NCI-H774 (cell line): ENCODE measurements at places on chromosomes 2 and 18.

GRCh38 chr2:150732064-150732463 is 244.6 kb upstream of the RND3 start:
- DNase-seq, result no peak

DNA sequence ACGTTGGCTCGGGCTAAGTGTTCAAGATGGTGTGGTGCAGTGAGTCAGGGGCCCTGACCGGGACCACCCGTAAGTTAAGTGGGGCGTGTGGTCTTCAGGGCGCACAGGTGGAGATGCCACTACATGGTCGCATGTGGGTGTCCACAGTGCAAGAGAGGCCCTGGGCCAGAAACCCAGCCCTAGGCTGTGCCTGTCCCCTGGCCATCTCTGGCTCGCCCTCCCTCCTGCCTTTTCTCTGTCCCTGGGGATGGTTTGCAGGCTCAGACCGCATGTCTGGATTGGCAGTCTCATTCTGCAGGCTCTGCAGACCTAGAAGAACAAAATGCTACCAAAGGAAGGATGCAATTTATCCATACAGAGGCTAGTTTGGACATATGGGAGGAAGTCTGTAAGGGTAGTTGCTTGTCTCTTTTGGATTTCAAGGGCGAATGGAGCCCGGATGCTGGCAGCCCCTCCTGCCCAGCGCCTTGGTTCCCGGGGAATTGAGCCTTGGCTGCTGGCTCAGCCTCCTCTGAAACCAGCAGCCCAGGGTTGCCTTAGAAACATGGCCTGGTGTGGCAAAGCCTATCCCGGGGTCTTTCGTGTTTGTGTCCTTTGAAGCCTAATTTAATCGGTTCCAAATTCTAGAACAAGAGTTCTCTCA is 417.5 kb upstream of the HS6ST1 start:
- no peak for DNase-seq

GRCh38 chr2:60285626-60286316 is 267.7 kb downstream of the BCL11A start:
- no peak for DNase-seq

- no peak for DNase-seq
Measured at GRCh38 chr2:10775021-10775780, 37.4 kb downstream of the PDIA6 start.

GRCh38 chr18:8231316-8231715 is 377.9 kb upstream of the RAB12 start:
- no peak for DNase-seq

DNA sequence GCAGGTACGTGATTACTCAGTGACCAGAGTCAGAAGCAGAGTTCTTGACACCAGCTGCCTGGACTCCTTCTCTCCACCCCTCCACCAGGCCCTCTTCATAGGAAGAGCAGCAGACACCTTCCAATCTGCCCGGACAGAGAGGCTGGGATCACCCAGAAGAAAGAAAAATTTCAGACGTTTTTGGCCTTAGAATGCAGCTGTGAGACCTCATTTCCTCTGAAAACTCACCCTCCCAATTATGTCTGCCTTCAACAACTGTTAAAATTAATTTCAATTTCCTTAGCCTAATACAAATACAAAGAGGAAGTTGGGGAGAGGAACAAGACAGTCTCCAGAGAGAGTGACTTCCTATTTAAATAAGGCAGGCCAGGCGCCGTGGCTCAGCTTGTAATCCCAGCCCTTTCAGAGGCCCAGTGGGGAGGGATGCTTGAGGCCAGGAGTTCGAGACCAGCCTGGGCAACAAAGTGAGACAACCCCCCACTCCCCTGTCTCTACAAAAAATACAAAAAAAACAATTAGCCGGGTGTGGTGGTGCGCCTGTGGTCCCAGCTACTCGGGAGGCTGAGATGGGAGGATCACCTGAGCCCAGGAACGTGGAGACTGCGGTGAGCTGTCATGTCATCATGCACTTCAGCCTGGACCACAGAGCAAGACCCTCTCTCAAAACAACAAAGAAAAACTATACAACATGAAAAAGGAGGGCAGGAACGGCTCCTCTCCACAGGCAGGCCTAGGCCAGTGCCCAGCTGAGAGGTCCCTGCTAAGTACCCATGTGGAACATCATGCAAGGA is 1.6 kb downstream of the SLC66A2 start:
- DNase-seq, result no peak

DNA sequence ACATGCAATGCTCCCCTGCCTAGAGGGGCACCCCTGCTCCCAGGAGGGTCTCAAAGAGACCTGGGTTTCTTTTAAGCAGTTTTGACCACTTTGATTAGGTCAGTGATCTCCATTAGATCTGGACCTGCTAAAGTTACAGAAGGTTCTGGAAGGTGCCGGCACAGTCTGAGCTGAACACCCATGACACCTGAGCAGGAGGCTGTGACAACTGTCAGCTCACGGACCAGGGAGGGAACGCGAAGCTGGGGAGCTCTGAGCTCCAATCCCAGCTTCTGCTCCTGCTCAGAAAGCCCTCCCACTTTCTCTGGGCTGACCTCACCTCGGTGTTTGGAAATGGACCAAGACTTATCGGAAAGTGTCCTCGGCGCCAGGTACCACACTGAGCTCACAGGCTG is 113.8 kb downstream of the NFATC1 start:
- DNase-seq, result no peak

GRCh38 chr2:214536625-214537024 is 125.8 kb downstream of the VWC2L start:
- DNase-seq, result no peak

DNA sequence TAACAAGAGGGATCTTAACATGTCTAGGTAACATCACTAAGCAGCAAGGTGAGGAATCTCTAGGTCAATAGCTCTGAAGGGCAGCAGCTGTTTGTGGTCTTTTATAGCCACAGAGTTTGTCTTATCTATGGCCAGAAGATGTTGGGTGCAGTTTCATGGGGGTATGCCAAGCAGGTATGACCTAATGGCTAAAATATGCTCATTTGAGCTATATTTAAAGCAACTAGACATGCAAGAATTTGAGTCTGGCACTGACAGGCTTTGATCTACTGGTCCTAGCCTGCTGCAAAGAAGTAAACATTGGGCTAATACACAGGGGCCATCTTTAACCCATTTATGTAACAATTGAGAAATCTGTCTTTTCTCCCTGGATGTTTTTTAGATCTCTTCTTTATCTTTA is 13.9 kb upstream of the UGP2 start:
- no peak for DNase-seq

DNA sequence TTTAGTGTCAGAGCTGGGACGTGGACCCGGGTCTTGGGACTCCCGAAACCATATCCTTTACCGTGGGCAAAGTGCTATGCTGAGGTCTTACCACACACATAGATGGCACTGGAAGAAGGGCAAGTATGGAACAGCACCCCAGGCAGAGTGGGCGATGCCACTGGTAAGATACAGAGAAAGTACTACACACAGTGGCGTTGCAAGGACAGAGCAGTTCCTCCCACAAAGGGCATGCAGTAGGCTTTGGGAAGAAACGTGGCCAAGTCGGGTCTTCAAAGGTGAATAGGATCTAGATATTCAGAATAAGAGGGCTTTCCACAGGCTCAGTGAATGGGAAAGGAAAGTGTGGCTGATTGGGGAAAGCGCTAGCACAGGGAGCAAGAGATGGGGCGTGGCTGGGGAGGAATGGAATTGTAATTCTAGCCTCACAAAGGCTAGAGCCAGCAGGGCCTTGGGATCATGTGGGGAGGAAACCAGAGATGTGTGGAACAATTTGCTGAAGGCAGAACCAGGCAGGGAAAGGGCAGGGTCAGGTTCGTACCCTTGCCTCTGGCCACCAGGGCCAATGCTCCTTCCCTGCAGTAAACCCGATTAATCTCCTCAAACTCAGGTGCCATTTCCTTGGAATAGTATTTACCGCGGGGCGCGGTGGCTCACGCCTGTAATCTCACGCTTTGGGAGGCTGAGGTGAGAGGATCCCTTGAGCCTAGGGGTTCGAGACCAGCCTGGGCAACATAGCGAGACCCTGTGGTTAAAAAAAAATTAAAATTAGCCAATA is 36.0 kb downstream of the PCBP1 start:
- no peak for DNase-seq

- no peak for DNase-seq
Measured at GRCh38 chr2:25479761-25480160, 138.0 kb upstream of the DNMT3A start.

GRCh38 chr2:178506101-178506500 is 25.8 kb downstream of the PLEKHA3 start:
- DNase-seq, result no peak

DNA sequence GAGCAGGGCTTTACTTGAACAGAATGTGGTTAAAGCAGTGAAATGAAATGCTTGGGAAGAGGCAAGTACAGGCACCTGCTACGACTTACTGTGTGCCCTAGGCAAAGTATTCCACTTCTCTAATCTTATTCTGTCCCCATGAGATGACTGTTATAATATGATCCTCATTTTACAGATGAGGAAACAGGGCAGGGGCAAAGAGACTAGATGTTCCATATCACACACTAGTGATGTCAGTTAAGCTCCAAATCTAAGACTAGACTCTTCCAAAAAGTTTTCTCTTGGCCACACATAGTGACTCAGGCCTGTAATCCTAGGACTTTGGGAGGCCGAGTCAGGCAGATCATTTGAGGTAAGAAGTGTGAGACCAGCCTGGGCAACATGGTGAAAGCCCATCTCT is 235.0 kb downstream of the SETBP1 start:
- no peak for DNase-seq

DNA sequence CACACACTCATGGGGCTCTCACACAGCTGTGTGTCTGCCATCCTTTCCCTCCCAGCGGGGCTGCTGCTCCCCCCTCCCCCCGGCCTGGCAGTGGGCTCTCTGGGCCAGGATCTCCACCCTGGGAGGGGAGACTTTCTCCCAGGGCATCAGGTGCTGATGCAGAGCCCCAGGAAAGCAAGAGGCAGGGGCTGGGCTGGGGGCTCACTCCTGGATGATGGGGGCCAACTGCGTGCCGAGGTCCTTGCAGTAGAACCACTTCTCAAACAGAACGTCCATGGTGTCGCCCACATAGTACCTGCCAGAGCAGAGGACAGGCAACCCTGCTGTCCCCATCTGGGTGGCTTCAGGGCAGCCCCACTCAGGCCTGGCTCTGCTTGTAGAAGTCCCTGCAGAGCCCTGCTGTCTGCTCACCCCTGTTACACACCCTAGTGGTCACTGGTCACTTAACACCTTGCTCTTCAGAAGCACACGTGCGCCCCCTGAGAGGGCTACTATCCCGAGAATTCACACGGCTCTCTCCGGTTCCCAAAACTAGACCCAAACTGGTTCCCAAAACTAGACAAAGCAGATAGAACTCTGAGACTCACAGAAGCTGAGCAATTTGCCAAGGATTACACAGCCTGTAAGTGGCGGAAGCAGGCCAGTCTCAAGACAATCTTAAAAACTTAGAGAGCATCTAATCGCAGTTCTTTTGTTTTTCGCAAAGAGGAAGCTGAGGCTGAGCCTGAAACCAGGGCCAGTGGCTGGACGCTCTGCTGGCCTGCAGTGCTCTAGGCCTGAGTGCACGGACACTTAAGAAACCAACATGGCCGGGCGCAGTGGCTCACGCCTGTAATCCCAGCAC is 6.6 kb upstream of the OXER1 start:
- DNase-seq, result no peak

DNA sequence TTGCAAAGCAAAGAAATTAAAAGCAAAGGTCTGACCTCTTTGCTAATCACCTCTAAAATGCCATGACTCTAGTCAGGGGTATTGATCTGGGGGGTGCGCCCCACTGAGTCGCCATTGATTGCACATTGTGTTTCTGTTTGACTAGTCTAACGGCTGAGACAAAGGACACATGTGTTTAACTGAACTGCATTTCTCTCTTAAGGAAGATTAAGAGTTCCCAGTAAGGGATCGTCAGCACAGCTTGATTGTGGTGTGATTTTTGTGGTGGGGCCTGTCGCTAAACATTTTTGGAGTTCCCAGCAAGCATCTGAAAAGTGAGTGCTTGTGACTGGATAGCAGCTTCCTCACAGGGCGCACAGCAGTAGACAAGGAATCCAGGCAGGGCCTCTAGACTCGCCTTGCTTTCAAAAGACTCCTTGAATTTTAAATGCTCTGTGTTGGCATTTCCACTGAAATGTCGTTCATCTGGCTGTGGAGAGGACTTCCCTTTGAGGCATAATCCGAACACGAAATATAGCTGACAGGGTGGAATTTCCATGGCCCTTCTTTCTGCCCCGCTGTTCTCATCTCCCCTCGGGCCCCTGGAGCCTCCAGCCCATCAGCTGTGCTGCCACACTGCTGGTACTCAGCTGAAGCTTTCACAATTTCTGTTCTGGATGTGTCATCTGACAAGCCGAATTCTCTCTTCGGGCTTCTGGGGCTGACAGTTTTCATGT is 126.3 kb downstream of the FAM168B start:
- DNase-seq, result no peak

GRCh38 chr2:188130317-188130716 is 161.4 kb upstream of the GULP1 start:
- no peak for DNase-seq

DNA sequence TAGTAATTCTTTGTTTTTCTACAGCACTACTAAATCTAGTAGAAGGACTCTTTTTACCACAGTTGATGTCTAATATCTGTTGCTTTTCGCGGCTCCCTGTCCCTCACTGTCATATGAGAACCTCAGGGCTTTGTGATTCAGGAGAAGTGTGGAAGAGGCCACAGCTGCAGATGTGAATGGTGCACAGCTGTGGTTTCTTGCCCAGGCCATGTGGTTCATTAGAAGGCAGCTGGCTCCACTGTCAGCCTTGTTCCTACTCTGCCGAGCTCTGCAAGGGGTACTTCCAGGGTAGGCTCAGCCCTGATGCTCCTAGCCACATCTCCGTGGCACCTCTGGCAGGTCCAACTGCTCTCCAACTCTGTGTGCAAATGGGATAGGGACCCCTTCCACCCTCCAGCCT is 83.9 kb downstream of the APOB start:
- DNase-seq, result no peak

DNA sequence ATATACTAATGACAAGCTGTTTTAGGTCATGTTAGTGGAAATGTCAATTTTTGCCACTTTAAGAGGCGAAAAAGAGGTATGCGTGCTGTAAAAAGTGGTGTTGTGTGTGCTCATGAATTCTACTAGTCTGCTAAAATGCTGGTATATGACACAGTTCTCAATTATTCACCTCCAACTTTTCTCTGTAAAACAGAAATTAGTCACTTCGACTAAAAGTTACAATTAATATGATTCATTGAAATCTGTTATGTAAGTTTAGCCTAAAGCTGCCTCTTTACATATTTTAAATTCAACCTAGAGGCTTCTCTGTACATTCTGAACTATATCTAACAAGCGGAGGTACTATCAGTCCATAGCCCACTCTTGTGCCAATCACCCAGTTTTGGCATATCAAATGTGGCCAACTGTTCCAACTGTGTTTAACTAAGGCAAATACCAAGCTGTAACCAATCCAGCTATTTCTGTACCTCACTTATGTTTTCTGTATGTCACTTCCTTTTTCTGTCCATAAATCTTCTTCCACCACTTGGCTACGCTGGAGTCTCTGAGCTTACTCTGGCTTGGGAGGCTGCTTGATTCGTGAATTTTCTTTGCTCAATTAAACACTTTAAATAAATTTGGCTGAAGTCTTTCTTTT is 20.8 kb downstream of the BAZ2B start:
- DNase-seq, result no peak

- DNase-seq, result no peak
Measured at GRCh38 chr2:225600865-225601264, 201.4 kb downstream of the NYAP2 start.
